T-cell (primary cell): ENCODE measurements at places on chromosomes 6 and 20.
A peak's percentile ranks its signal among the peaks of the same experiment; 100 is the strongest.

DNA sequence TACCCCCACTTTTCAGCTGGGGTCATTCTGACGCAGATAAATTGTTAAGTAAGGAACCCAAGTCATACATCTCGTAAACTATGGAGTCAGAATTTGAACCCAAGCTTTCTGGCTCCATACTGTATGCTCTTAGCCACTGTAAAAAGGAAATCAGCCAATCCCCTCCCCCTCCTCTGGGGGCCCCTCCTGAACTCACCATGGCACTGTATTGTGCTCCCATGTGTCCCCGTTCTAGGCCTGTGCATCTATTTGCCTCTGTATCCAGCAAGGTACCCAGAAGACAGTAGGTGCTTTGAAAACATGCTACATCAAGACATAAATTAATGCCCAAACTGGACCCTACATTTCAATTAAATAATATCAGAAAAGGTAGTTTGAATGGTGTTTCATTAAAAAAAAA lies 98.5 kb downstream of the PREP start:
- no peak for DNase-seq

DNA sequence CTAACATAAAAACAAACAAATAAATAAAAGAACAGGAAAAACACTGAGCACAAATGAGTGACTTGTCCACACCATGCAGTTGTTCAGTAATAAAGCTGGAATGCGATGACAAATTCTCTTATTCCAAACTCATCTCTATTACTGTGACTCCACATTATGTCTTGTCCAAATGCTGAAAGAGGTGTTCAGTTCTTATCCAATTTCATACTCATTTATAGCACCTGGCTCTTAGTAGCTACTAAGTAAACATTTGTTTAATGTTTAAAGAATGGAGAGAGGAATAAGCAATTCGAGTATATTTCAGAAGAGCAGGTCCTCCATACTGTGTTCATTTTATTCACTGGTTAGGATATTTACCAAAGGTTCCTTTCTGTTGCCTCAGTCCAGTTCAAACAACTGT lies 439.0 kb upstream of the JAG1 start:
- no peak for DNase-seq

DNA sequence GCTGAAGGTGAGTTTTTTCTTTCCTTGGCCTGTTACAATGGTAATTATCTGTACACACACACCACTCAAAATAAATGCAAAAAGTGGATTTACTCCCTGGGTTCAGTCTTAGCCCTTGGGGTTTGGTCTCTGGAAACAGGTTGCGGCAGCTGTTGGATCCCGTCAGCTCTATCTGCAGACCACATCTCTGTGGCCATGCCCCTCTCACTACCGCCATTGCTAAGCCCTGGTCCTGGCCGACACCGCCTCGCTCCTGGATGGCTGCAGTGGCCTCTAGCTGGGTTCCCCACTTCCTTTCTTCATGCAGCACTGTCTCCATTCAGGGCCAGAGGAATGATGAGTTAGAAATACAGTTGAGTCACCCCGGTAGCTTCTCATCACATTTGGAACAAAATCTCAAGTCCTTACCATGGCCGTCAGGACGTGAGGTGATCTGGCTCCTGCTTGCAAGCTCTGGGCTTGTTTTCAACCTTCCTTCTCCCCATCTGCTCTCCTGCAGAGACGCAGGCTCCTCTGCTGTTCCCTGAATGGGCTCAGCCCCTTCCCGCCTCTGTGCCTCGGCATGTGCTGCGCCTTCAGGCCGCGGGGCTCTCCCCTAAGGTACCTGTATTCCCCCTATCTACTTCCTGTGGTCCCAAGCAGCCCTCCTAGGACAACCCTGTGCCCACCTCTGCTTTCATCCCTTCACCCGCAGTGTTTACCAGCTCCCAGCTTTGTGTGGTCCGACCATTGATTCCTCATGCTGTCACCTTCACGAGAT lies 38.0 kb downstream of the EFCAB8 start:
- DNase-seq: no peak

GRCh38 chr6:88982720-88983119 lies 19.3 kb upstream of the RNGTT start:
- DNase-seq: peak; percentile 18

GRCh38 chr20:34907616-34908469 lies 31.4 kb downstream of the ACSS2 start:
- DNase-seq: no peak

- no peak for DNase-seq
These were observed 17.2 kb upstream of the HCK start for GRCh38 chr20:32034581-32035425.

DNA sequence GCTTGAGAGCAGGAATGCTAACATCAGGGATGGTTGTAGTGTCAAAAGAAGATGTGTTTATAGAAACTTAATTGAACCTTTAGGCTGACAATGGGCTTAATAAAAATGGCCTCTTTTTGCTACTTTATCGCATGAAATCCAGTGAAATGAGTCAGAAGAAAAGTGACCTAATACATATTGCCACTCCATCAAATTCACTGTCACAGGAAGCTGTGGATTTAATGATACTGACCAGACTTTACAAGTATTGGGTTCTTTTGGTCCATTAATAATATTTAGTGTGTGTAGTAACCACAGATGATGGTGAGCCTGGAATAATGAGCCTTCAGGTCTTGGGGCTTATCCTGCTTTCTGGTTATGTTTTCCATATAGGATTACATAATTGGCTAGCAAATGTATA lies 231.8 kb upstream of the GMDS start:
- no peak for DNase-seq

GRCh38 chr6:104754788-104755409 lies 104.8 kb downstream of the HACE1 start:
- DNase-seq: no peak

DNA sequence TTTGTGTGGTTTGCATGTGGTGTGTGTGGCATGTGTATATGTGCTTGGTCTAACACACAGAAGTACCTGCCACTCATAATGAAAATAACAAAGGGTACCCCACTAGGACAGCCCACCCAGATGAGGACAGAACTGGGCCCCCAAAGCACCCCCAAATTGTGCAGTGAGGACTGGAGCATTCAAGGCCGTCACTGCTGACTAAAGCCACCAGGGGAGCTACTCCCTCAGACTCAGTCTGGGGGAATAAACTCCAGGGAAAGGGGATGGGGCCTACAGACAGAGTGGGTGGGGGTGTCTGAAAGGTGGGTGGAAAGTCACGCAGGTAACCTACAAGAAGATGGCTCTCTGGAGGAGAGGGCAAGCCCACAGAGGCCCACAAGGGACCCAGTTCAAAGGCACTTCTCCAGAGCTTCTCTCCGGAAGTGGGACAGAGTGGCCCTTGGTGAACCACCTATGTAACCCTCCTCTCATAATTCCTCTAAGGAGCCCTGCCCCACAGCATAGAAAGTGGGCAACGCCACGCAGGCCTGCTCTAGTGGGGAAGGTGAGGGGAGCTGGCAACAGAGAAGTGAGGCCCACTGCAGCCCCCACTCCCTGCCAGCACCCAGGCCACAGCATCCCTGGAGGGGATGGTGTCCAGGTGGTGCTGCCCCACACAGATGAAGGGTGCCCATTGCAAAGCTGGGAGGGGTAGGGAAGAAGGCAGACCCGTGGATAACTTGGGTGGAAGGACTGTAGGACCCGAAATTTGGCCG lies 122.8 kb upstream of the MAFB start:
- DNase-seq: no peak

DNA sequence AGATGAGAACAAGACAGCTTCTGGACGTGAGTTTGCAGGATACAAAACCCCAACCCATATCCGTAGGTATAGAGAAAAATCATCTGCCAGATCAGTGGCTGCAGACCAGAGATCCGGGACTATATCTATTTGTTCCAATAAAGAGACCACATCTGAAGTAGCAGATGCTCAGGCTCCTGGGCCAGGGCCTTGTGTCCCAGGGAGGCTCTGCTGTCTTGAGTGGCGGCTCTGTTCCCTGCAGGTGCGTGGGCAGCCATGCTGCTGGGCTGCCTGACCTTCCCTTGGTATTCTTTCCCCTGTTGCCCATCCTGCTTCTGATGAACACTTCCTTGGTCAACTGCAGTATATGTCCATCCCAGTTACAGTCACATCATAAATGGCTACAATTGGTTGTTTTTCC lies 34.9 kb downstream of the ERMARD start:
- no peak for DNase-seq

GRCh38 chr20:18989736-18990474 lies 176.3 kb downstream of the SCP2D1 start:
- no peak for DNase-seq

DNA sequence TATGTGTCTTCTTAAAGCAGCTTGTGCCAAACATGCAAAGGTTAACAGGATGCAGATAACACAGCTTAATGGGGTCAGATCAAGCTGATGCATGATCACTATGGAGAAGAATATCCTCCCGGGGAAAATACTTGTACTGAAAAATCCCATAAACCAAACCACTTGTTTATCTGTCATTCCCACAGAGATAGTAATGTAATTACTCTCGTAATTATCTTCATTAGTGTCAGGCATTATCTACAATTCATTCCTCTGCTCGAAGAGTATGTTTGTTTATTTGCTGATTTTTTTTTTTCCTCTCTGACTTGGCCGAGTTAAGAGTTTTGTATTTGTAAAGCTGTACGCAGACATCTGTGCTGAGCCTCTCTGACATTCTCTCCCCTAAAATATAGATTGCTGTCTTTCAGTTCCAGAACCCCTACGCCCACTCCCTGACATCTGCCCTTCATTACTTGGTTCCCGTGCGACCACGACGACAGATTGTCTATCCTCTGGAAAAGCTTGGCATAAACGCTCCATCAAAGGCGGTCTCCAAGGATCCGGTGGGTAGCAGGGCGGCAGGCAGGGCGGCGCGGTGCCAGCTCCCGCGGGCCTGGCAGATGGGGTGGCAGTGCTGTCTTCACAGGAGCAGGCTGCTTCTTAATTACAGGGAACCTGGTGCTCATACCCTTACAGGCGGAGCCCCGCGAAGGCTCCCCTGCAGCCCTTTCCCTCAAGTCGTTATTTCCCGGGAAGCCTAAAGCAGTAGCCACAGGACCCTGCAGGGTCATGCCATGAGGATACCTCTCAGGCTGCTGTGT lies 147.2 kb downstream of the CFAP61 start:
- no peak for DNase-seq

GRCh38 chr6:5112066-5112799 lies 27.1 kb downstream of the PPP1R3G start:
- DNase-seq: no peak

DNA sequence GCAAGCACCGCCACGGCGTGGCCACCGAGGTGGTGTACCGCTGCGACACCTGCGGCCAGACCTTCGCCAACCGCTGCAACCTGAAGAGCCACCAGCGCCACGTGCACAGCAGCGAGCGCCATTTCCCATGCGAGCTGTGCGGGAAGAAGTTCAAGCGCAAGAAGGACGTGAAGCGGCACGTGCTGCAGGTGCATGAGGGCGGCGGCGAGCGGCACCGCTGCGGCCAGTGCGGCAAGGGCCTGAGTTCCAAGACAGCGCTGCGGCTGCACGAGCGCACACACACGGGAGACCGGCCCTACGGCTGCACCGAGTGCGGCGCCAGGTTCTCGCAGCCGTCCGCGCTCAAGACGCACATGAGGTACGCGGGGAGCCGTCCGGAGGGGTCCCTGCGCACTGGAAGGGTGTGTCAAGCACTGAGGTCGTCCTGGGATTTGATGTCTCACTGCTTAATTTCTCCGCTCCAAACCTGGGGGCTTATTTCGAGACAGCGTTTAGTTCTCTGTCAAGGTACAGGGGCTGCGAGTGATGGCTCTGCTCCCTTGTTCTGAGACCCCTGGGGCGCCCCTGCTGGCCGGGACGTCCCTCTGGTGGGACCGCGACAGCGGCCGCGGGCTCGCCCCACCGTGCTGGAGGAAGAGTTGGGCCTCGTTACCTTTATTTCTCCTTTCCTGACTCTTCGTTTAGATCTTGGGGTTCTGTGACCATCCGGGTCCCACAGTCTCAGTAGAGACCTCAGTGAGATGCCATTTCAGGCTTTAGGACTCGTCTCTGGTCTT lies 3.6 kb downstream of the GZF1 start:
- no peak for DNase-seq

DNA sequence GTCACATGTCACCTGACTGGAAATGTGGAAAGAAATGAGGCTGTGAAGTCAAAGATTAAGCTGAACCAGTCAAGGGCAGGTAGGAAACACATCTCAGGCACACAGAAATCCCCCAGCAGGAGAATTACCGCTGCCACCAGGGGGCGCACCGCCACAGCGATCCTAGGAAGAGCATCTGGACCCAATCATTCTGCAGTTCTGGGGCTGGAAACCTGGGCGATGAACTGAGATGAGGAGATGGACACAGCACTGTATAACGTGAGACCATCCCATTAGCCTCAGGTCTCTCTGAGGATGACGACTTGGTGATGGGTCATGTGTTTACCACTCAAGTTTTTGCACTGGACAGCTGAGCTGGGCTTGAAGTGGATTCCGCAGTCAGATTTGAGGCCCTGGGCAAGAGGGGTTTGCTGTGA lies 6.5 kb upstream of the SLC24A3 start:
- DNase-seq: peak; percentile 14

DNA sequence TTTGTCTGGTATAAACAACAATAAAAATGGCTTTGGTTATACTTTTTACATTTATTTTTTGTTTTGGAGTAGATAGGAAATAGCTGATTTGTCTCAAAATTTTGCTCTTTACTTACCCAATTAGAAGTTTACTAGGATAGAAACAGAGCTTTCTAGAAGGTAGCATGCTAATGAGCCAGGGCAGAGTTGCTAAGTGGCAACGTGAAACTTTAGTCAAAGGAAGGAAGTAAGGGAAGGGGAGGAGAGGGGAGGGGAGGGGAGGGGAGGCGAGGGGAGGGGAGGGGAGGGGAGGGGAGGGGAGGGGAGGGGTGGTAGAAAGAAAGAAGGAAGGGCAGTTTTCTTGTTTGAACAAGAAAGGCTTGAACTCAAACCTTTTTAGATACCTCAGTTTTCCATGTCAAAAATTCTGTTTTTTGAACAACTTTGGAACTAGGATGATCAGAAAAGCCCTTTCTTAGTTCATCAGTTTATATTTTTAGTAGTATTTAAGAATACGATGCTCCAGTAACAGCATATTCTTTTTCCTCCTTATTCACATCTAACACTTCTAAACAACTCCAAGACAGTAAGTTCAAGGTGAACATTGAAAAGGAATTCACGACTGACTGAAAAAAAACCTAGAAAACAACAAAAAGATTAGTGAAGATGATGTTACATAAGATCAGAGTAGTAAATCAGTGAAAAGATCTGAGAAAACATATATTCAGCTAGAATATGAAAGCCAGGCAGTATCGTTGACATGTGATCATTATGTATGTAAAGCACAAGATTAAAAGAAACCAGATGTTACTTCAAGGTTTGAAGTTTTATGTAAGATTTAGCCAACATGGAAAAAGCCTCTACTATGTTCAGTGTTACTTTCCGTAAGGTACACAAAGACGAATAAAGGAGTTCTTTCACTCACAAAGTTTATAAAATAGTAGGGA lies 263.4 kb downstream of the ARHGAP18 start:
- DNase-seq: no peak

DNA sequence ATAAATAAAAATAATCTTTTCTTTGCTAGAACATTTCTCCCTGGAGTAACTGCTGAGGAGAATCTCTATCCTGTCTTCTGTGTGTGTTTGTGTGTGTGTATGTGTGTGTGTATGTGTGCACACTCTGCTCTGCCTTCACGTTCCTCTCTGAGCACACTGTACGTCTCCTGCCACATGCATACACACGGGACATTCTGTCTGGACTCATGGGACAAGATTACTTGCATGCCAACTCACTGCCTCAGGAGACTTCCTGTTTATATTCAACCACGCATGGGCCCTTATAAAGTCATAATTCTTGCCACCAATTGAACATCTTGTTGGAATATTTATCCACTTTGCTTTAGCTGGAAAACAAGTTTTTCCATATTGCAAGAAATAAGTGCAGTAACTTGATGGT lies 930.6 kb downstream of the KIF16B start:
- no peak for DNase-seq

- DNase-seq: no peak
These were observed 2.8 kb downstream of the SOX4 start for GRCh38 chr6:21596145-21596948.

- no peak for DNase-seq
These were observed 8.7 kb upstream of the RWDD1 start for GRCh38 chr6:116562614-116563013.
